Endothelial cell of umbilical vein (primary cell): ENCODE measurements at places on chromosomes 5 and 9. TPM values are rescaled to one million over a fixed set of nuclear protein-coding genes. Genes with fewer than 3 reads are reported as not detected.

The ITGA1 gene
- 1.9 and 3.3 TPM in 2 replicates for total RNA-seq

The GDNF gene
- total RNA-seq = not detected in 2 replicates

The N4BP3 gene
- total RNA-seq = 38.2 and 40.3 TPM in 2 replicates

- H3K4me3 ChIP-seq = no peak overlapping the region
- DNase-seq = no peak
- H3K27me3 ChIP-seq = no peaks in the 10 kb centered on the region
- H3K27ac ChIP-seq = no peak overlapping the region
- no peaks in the 10 kb centered on the region for H3K4me1 ChIP-seq
Measured at GRCh38 chr5:86807046-86808031, 189.6 kb downstream of the COX7C start.

DNA sequence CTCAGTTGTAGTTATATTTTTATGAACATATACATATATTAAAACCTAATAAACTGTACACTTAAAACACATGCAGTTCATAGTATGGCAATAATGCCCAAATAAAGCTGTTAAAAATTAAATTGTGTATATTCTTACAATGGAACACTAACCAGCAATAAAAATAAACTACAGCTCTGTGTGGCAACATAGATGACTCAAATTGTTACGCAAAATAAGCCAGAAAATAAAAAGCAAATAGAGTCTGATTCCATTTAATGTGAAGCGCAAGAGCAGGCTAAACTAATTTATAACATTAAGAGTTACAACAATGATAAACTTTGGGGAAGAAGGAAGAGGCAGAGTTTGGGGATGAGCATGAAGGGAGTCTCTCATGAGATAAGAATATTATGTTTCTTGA is 597.3 kb downstream of the TLE1 start:
- no peaks in the 10 kb centered on the region for H3K4me1 ChIP-seq
- H3K36me3 ChIP-seq = no peaks in the 10 kb centered on the region
- no peak for DNase-seq
- no peaks in the 10 kb centered on the region for H3K27me3 ChIP-seq

DNA sequence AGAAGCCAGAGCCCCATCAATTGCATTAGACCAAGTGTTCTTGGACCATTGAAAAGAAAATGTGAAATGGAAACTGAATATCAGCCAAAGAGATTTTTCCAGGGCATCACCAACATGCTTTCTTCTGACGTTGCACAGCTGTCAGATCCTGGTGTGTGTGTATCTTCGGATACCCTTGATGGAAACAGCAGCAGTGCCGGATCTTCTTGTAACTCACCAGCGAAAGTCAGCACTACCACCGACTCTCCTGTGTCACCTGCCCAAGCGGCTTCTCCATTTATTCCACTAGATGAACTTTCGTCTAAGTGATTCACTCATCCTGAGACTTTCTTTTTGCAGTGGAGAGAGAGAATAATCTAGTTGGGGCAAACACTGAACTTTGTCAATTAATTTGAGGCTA is 75.7 kb downstream of the PIP5K1B start:
- H3K36me3 ChIP-seq = no peaks in the 10 kb centered on the region
- peaks cover 26% of the 10 kb centered on the region for H3K4me1 ChIP-seq
- DNase-seq = no peak
- H3K27ac ChIP-seq = no peak overlapping the region
- peak overlapping the region; percentile 62 for H3K4me3 ChIP-seq
- H3K27me3 ChIP-seq = peaks cover 5% of the 10 kb centered on the region

DNA sequence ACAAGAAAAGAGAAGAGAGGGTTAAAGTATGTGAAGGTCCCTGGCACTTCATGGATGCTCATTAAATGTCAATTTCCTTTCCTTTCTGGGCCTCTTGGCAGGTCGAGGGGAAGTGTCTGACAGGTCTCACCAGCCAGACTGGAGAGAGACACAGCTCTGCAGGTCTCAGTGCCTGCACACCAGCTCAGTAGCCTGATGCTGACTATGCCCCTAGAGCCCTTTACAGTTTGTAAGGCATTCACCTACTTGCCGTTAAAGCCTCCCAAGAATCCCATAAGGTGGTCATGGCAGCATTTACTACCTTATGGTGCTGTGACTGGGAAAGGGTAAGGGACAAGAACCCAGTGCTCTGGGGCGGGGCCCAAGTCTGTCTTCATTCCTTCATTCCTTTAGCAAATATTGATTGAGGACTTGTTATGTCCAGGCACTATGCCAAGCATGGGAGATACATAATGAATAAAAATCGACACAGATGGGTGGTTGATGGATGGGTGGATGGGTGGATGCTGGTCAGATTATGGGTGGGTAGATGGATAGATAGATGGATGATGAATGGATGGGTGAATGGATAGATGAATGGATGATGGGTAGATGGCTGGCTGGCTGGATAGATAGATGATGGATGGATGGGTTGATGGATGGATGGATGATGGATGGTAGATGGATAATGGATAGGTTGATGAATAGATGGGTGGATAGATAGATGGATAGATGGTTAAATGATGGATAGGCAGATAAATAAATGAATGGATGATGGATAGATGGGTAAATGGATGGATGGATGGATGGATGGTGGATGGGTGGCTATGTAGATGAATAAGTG is 21.3 kb upstream of the KIF12 start:
- H3K4me1 ChIP-seq = no peaks in the 10 kb centered on the region
- H3K36me3 ChIP-seq = no peaks in the 10 kb centered on the region
- H3K4me3 ChIP-seq = no peak overlapping the region

DNA sequence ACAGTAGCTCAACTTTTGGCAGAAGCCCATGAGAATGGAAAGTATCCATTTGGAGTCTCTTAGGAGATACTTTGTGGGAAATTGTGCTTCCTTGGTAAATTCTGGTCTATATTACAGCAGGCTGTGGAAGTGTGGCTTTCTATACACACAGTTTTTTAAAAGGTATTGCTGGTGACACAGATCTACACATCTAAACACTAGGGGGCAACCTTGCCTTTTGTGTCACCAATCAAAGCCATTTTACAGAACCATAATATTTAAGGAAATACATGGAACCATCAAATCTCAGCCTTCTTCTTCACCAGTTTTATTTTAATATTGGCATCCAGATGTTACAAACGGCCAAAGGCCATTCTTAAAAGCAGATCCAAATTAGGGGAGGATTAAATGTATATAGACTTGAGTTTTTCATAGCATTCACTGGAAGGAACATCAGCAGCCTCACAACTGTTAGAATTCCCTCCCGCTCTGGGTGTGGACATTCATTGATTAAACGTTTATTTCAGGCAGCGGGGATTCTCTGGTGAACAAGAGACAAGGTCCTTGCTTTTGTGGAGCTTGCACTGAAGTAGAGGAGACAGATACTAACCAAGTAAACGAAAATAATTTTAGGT is 132.4 kb upstream of the EPB41L4A start:
- H3K4me3 ChIP-seq = no peak overlapping the region
- no peak overlapping the region for H3K27ac ChIP-seq
- H3K36me3 ChIP-seq = no peaks in the 10 kb centered on the region
- no peaks in the 10 kb centered on the region for H3K4me1 ChIP-seq

The FRRS1L gene
- 0.05 TPM in 1 of 2 replicates, not detected in the other for total RNA-seq

DNA sequence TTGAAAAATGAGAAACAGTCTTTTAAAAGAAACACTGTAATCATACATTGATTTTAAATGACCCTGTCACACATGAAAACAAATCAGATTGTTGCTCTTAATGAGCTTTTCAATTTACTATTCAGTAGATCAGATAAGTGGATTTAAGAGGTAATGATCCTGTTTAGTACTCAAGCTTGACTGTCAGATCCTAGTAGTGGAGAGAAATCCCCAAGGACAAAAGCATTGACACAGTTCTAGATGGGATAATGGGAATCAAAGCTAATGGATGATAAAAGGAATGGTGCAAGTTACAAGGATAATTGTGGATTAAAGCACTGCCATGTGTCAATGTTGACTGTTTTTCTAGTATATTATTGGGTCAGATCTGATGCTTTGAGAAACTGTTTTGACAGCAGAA is 142.3 kb upstream of the TLX3 start:
- peaks cover 7% of the 10 kb centered on the region for H3K4me1 ChIP-seq
- H3K27me3 ChIP-seq = no peaks in the 10 kb centered on the region
- no peak overlapping the region for H3K4me3 ChIP-seq
- H3K36me3 ChIP-seq = no peaks in the 10 kb centered on the region
- no peak for DNase-seq

DNA sequence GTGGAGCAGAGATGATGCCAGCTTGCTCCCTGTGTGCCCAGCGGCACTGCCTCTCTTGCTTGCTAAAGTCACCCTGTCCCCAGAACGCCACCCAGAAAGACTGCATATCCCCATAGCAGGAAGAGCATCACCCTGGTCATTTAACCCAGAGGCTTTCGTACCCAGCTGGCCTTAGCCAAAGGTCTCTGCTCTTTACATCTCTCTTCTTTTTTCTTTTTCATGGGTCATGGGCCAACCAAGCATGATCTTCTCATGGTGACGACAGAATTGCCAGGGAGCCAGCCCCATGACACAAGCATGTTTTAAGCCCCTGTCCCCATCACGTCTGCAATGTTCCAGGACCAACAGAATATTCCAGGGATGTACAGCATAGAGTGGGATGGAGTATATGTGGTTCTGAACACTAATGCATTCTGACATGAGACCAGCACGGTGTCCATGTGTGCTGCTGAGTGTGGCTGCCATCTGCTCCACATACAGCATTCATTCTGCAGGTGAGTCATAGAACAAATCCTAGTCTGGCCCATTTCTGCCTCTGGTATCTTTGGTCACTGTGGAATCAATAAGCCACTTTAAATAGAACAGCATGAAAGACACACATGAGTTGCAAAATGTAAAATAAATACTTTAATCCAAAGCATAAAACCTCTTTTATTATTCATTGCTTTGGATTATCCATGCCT is 203.0 kb downstream of the MED10 start:
- H3K27ac ChIP-seq = no peak overlapping the region
- no peaks in the 10 kb centered on the region for H3K4me1 ChIP-seq
- no peaks in the 10 kb centered on the region for H3K36me3 ChIP-seq
- no peak overlapping the region for H3K4me3 ChIP-seq
- no peaks in the 10 kb centered on the region for H3K27me3 ChIP-seq

- DNase-seq = no peak
- H3K27me3 ChIP-seq = no peaks in the 10 kb centered on the region
- no peaks in the 10 kb centered on the region for H3K36me3 ChIP-seq
- H3K4me3 ChIP-seq = no peak overlapping the region
- H3K27ac ChIP-seq = no peak overlapping the region
Measured at GRCh38 chr9:78397045-78397444, 100.1 kb downstream of the PSAT1 start.

The SCGB3A2 gene
- not detected in 2 replicates for total RNA-seq

DNA sequence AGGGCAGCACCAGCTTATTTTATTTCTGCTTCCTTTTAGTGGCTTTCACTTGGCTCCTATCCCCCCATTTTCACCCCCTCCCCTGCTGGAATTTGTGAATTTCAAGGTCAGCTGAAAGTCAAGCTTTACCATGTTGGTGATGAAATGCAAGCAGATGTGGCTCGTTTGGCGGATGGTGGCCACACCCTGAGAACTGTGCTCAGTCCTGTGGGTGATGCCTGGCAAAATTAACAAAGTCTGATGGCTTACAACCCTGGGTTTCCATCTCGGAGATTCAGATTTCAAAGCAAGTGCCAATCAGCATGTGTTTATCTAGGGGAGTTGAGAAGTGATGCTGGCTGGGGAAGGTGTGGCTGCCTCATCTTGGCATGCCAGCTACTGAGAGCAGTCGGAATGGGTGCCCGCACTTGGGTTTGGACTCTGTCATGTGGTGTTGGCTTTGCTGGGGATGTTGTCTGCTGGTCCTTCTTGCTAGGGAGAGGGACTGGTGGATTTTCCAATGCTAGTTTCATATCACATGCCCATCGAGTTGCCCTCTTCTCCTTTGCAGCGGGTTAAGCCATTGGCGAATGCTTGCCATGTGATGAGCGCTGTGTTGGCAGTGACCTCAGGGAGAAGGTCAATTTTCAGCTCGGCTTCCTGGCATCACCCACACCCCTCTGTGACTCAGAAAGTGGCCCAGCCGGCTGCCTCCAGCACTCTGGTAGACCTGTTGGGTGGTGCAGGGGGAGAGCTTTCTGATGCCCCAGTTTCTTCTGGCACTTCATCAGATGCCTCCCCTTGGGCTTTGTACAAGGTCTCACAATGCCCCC is 77.0 kb upstream of the PITX1 start:
- no peak overlapping the region for H3K27ac ChIP-seq
- no peaks in the 10 kb centered on the region for H3K36me3 ChIP-seq
- no peak overlapping the region for H3K4me3 ChIP-seq
- no peak for DNase-seq
- H3K27me3 ChIP-seq = no peaks in the 10 kb centered on the region

The FGD3 gene
- not detected in 2 replicates for total RNA-seq

GRCh38 chr5:97576956-97577355 is 393.9 kb upstream of the RIOK2 start:
- H3K36me3 ChIP-seq = no peaks in the 10 kb centered on the region
- no peak for DNase-seq
- no peak overlapping the region for H3K27ac ChIP-seq
- no peaks in the 10 kb centered on the region for H3K4me1 ChIP-seq

The GADD45G gene
- 0.64 and 1.0 TPM in 2 replicates for total RNA-seq

The OTULINL gene
- total RNA-seq = 0.37 and 0.42 TPM in 2 replicates

The ARSI gene
- 0.20 TPM in 1 of 2 replicates, not detected in the other for total RNA-seq

The C1QTNF3 gene
- 1.6 and 2.0 TPM in 2 replicates for total RNA-seq

- no peaks in the 10 kb centered on the region for H3K36me3 ChIP-seq
- no peaks in the 10 kb centered on the region for H3K27me3 ChIP-seq
- no peak for DNase-seq
- no peak overlapping the region for H3K27ac ChIP-seq
- no peaks in the 10 kb centered on the region for H3K4me1 ChIP-seq
- no peak overlapping the region for H3K4me3 ChIP-seq
Measured at GRCh38 chr5:92435781-92436180, 1052.7 kb upstream of the ARRDC3 start.

GRCh38 chr5:181086026-181086883 is 44.7 kb downstream of the OR2V1 start:
- no peak for DNase-seq
- H3K36me3 ChIP-seq = no peaks in the 10 kb centered on the region
- H3K4me1 ChIP-seq = no peaks in the 10 kb centered on the region
- no peak overlapping the region for H3K4me3 ChIP-seq
- no peak overlapping the region for H3K27ac ChIP-seq

GRCh38 chr5:153520952-153521351 is 30.5 kb downstream of the GRIA1 start:
- no peak for DNase-seq
- no peaks in the 10 kb centered on the region for H3K4me1 ChIP-seq
- H3K27me3 ChIP-seq = no peaks in the 10 kb centered on the region
- H3K27ac ChIP-seq = no peak overlapping the region

DNA sequence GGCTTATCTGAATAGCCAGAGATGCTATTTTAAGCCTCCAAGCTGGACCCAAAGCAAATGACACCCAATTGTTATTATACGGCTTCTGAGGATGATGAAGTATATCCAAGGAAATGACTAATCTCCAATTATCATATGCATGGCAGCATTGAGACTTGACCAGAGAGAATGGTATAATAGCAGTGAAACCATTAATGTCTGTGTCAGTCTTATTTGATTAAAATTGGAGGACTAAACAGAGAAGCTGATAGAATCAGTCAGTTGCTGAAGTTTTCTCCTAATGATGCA is 200.5 kb downstream of the EFNA5 start:
- DNase-seq = peak; percentile 85
- H3K4me1 ChIP-seq = peaks cover 67% of the 10 kb centered on the region
- peak overlapping the region; percentile 97 for H3K27ac ChIP-seq
- H3K36me3 ChIP-seq = no peaks in the 10 kb centered on the region
- H3K4me3 ChIP-seq = no peak overlapping the region
- H3K27me3 ChIP-seq = no peaks in the 10 kb centered on the region

GRCh38 chr5:134563962-134564361 is 38.5 kb downstream of the JADE2 start:
- peaks cover 41% of the 10 kb centered on the region for H3K4me1 ChIP-seq
- H3K27me3 ChIP-seq = no peaks in the 10 kb centered on the region
- no peaks in the 10 kb centered on the region for H3K36me3 ChIP-seq
- no peak for DNase-seq

GRCh38 chr5:53473633-53474032 is 6.8 kb upstream of the FST start:
- DNase-seq = no peak
- H3K27ac ChIP-seq = no peak overlapping the region
- H3K4me1 ChIP-seq = peaks cover 2% of the 10 kb centered on the region
- no peaks in the 10 kb centered on the region for H3K36me3 ChIP-seq
- peaks cover 4% of the 10 kb centered on the region for H3K27me3 ChIP-seq
